Esophagus muscularis mucosa (tissue), 4 donors: ENCODE measurements at places on chromosomes 1 and 21. TPM values are rescaled to one million over a fixed set of nuclear protein-coding genes. Genes with fewer than 3 reads are reported as not detected.

The ENTREP3 gene
- 38.7 TPM for total RNA-seq

DNA sequence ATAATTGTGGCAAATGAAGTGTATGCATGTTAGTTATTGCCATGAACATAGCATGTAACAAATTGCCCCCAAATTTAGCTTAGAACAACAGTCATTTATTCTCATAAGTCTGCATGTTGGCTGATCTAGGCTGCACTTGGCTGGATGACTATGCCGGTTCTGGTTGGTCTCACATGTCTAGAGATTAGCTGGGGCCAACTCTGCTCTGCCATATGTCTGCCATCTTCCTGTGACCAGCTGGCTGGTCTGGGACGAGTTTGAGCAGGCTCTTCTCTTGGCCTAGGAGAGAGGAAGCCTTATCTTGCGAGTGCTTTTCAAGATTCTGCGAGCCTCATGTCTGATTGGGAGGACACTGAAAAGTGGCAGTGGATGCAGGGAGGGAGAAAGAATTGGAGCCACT, 198.3 kb upstream of the FAM78B start:
- H3K27me3 ChIP-seq = no peaks in the 10 kb centered on the region
- H3K4me1 ChIP-seq = no peaks in the 10 kb centered on the region
- H3K27ac ChIP-seq = no peak overlapping the region

DNA sequence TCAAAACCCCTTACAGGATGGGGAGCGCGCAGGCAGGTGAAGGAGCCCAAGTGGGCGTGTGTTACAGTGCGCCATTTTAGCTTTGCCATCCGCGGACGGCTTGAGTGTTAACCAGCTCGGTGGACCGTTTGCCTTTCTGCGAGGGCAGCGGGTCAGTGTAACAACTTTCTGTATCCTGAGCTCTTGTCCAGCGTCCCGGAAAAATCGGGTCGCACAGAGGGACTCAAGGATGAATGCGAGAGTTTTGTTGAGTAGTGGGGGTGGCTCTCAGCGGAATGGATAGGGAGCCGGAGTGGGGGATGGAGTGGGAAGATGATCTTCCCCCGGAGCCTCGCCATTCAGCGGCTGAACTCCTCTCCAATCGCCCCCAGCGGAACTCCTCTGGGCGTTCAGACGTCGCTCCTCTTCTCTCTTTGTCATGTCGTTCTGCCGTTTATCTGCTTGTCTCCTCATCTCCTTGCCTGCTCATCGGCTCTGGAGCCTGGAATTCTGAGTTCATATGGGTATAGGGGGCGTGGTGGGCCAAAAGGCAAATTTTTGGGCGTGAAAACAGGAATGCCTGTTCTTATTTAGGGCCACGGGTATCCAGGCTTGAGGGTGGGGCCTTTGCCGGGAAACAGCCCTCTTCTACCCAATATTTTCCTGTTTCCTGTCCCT, 295.4 kb downstream of the CTH start:
- peak overlapping the region; percentile 41 for H3K4me3 ChIP-seq
- no peaks in the 10 kb centered on the region for H3K27me3 ChIP-seq
- H3K36me3 ChIP-seq = no peaks in the 10 kb centered on the region
- H3K4me1 ChIP-seq = peaks cover 5% of the 10 kb centered on the region
- no peak for DNase-seq

The SFN gene
- 1.7 TPM for total RNA-seq

GRCh38 chr1:153777648-153778047, 2.4 kb downstream of the SLC27A3 start:
- H3K4me1 ChIP-seq = peaks cover 72% of the 10 kb centered on the region
- no peak for DNase-seq
- H3K36me3 ChIP-seq = peaks cover 14% of the 10 kb centered on the region
- H3K4me3 ChIP-seq = peak overlapping the region; percentile 12
- H3K27me3 ChIP-seq = no peaks in the 10 kb centered on the region
- H3K27ac ChIP-seq = peak overlapping the region; percentile 89

GRCh38 chr21:46220275-46220810, 8.2 kb downstream of the LSS start:
- peaks cover 3% of the 10 kb centered on the region for H3K4me1 ChIP-seq
- no peaks in the 10 kb centered on the region for H3K27me3 ChIP-seq
- DNase-seq = no peak
- H3K27ac ChIP-seq = no peak overlapping the region
- H3K36me3 ChIP-seq = peaks cover 80% of the 10 kb centered on the region

GRCh38 chr21:35573472-35574374, 486.6 kb downstream of the SETD4 start:
- no peaks in the 10 kb centered on the region for H3K36me3 ChIP-seq
- H3K27ac ChIP-seq = no peak overlapping the region
- H3K4me1 ChIP-seq = no peaks in the 10 kb centered on the region

The MX2 gene
- total RNA-seq = 6.7 TPM

The OPTC gene
- not detected for total RNA-seq

DNA sequence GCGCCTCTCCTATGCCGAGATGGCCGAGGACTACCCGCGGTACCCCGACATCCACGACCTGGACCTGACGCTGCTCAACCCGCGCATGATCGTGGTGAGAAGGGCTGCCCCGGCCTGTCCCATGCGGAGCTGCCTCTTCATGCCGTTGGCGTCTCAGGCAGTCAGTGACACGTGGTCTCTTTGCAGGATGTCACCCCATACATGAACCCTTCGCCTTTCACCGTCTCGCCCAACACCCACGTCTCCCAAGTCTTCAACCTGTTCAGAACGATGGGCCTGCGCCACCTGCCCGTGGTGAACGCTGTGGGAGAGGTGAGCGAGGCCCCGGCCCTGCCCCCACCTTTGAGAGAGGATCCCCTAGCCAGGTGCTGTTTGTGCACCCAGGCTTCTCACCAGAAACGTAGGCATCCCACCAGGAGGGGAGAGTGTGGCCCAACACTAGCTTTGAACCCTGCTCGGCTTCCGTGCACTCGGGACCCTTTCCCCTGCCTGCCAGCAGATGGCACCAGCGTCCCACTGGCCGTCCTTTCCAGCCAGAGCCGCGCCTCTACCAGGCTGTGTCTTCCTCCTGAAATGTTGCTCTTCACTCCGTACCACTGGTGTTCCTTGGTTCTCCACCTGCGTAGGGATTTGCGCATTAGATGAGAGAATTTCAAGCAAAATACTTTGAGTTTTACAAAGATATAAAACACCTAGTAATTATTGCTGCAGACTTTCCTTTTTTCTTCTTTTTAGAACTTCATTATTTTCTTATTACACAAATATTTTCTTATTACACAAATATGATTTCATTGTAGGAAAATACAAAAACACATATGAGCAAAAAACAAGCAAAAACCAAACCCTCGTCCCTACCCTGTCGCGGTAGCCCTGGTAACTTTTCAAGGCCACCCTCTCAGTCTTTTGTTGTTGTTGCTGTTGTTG, 9.0 kb downstream of the NPPA start:
- no peak overlapping the region for H3K4me3 ChIP-seq
- no peak for DNase-seq

- no peaks in the 10 kb centered on the region for H3K4me1 ChIP-seq
- no peaks in the 10 kb centered on the region for H3K27me3 ChIP-seq
- no peak overlapping the region for H3K4me3 ChIP-seq
- no peaks in the 10 kb centered on the region for H3K36me3 ChIP-seq
- H3K27ac ChIP-seq = no peak overlapping the region
These were observed 17.0 kb downstream of the CAMK1G start for GRCh38 chr1:209600541-209600940.

- H3K4me3 ChIP-seq = no peak overlapping the region
- H3K27me3 ChIP-seq = no peaks in the 10 kb centered on the region
- H3K4me1 ChIP-seq = peaks cover 13% of the 10 kb centered on the region
- no peak overlapping the region for H3K27ac ChIP-seq
These were observed 35.2 kb downstream of the NENF start for GRCh38 chr1:212467843-212468482.

DNA sequence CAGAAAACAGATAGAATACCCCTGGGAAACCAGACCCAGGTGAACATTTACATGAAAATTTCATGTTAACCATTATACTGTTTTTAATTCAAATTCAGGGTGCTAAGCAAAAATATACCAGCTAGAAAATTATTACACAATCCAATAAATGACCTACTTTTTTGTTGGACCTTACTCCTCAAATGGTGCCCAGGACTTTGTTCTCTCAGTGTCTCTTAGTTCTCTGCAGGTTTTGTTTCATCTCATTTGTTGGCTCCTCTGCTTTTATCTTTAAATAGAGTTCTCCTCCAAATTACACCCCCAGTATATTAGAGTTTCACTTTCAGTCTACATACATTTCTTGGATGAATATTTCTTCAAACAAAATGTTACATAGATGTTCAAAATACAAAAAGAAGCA, 314.8 kb downstream of the TPR start:
- H3K36me3 ChIP-seq = peaks cover 6% of the 10 kb centered on the region
- DNase-seq = no peak
- H3K4me1 ChIP-seq = peaks cover 18% of the 10 kb centered on the region
- H3K27ac ChIP-seq = no peak overlapping the region

DNA sequence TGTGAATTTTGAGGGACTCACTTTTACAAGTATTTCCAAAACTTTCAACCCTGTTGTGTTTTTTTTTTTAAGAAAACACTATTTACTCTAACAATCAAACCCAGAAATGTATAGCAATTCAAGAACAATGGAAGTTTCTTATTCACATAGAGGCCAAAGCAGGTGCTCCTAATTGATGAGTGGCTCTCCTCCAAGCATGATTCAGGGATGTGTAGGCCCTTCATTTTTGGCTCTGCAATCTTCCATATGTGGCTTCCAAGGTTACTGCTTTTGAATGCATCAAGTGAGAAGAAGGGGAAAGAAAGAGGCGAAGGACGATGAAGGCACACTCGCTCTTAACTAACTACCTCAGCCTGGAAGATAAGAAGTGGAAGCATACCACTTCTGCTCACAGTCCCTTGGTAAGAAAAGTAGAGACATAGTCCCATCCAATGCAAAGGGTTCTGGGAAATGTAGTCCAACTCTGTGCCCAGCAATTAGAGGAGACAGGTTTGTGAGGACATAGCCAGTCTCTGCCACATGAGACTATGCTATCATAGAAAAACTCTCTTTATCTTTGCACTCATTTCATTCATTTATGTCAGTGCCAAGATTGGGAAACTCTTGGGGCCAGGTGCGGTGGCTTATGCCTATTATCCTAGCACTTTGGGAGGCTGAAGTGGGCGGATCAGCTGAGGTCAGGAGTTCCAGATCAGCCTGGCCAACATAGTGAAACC, 46.0 kb downstream of the OPTC start:
- DNase-seq = no peak
- no peaks in the 10 kb centered on the region for H3K27me3 ChIP-seq

DNA sequence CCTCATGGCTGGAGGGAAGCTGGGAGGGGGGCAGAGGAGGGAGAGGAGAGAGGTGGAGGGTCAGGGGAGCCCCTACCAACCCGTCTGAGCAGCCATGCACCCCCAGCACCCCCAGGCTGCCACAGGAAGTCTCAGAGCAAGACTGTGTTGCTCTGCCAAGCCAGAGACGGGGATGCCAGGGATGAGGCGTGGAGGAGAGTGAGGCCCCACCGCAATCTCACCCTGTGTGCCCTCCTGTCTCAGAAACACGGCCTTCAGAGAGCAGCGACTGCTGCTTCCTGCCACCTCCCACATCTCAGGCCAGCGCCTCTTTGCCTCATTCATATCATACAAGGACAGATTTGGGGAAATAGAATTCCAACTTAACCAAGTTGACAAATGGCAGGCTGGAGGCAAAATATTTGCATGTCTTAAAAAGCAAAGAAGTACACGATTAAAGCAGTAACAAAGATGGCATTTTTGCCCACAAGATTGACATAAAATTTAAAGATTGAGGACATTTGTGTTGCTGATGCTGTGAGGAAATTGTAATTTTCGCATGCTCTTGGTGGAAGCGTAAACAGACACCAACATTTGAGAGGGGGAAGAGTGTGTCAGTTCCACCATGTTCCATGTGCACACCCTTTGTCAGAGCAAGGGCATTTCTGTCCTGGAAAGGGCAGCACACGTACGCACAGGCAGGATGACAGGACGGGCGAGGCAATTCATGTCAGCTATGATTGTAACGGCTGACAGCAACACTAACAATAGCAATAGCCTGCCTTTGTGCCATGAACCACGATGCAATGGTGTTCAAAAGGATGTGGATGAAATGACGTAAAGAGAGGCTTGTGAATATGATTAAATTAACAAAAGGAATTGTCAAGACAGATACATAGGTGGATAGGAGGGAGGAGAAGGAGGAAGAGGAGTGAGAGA, 59.0 kb upstream of the BACE2 start:
- DNase-seq = no peak
- no peaks in the 10 kb centered on the region for H3K36me3 ChIP-seq
- no peak overlapping the region for H3K4me3 ChIP-seq
- H3K27ac ChIP-seq = no peak overlapping the region

- DNase-seq = no peak
- no peaks in the 10 kb centered on the region for H3K36me3 ChIP-seq
- H3K4me3 ChIP-seq = no peak overlapping the region
- H3K4me1 ChIP-seq = peaks cover 12% of the 10 kb centered on the region
These were observed 79.3 kb downstream of the ST6GALNAC3 start for GRCh38 chr1:76153841-76154205.

- no peak overlapping the region for H3K4me3 ChIP-seq
- DNase-seq = no peak
- no peaks in the 10 kb centered on the region for H3K36me3 ChIP-seq
- H3K27ac ChIP-seq = no peak overlapping the region
These were observed 9.4 kb upstream of the TARBP1 start for GRCh38 chr1:234488054-234489006.

- H3K4me3 ChIP-seq = no peak overlapping the region
- peaks cover 18% of the 10 kb centered on the region for H3K27me3 ChIP-seq
- H3K4me1 ChIP-seq = no peaks in the 10 kb centered on the region
- no peak for DNase-seq
- H3K27ac ChIP-seq = no peak overlapping the region
These were observed 119.9 kb downstream of the SYF2 start for GRCh38 chr1:25112400-25112799.

The CD84 gene
- total RNA-seq = 3.7 TPM

The CD101 gene
- total RNA-seq = 1.5 TPM

The HES4 gene
- total RNA-seq = 55.3 TPM

The MIXL1 gene
- not detected for total RNA-seq

The RGS16 gene
- 19.7 TPM for total RNA-seq

The SPATA21 gene
- total RNA-seq = not detected

- DNase-seq = no peak
- no peak overlapping the region for H3K4me3 ChIP-seq
- no peak overlapping the region for H3K27ac ChIP-seq
- H3K36me3 ChIP-seq = peaks cover 6% of the 10 kb centered on the region
These were observed 19.1 kb upstream of the PPIH start for GRCh38 chr1:42639116-42639515.

- no peaks in the 10 kb centered on the region for H3K36me3 ChIP-seq
- H3K4me3 ChIP-seq = no peak overlapping the region
- no peak for DNase-seq
- no peaks in the 10 kb centered on the region for H3K4me1 ChIP-seq
- H3K27me3 ChIP-seq = no peaks in the 10 kb centered on the region
These were observed 44.9 kb downstream of the CC2D1B start for GRCh38 chr1:52321061-52321460.

The SLC30A2 gene
- not detected for total RNA-seq

- H3K27ac ChIP-seq = peak overlapping the region; percentile 95
- H3K36me3 ChIP-seq = no peaks in the 10 kb centered on the region
- no peak for DNase-seq
- H3K4me1 ChIP-seq = peaks cover 38% of the 10 kb centered on the region
These were observed 1.0 kb downstream of the ZBTB48 start for GRCh38 chr1:6580593-6581409.

- H3K27ac ChIP-seq = no peak overlapping the region
- H3K27me3 ChIP-seq = no peaks in the 10 kb centered on the region
- H3K4me3 ChIP-seq = no peak overlapping the region
- no peak for DNase-seq
- no peaks in the 10 kb centered on the region for H3K36me3 ChIP-seq
These were observed 560.7 kb downstream of the LRRIQ3 start for GRCh38 chr1:73637264-73637663.

GRCh38 chr1:99490031-99490430, 155.9 kb upstream of the PALMD start:
- H3K4me1 ChIP-seq = no peaks in the 10 kb centered on the region
- H3K4me3 ChIP-seq = no peak overlapping the region
- no peaks in the 10 kb centered on the region for H3K36me3 ChIP-seq

The PPFIA4 gene
- total RNA-seq = 0.83 TPM

The EDARADD gene
- not detected for total RNA-seq
